ENCODE measurements at places on chromosomes 12 and 14.
A peak's percentile ranks its signal among the peaks of the same experiment; 100 is the strongest.

DNA sequence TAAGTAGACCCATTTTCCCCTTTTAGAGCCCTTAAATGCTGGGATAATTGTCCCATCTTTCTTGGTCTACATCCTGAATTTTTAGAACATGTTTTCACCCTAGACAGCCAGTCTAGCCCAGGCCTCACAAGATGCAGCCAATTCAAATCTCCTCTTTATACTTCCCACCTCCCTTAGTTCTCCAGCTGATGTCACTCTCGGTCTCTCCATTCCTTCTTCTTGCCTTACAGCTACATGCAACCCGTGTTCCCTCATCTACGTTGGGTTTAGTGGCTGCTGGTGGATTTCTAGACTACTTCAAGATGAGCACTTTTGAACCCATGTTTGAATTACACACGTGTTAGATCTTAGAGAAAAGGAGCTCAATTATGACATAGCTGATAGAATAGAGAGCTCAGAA, 132.0 kb downstream of the PPM1H start:
- no peak for DNase-seq

GRCh38 chr12:127556231-127556886, 710.6 kb upstream of the TMEM132C start:
- no peak for DNase-seq

DNA sequence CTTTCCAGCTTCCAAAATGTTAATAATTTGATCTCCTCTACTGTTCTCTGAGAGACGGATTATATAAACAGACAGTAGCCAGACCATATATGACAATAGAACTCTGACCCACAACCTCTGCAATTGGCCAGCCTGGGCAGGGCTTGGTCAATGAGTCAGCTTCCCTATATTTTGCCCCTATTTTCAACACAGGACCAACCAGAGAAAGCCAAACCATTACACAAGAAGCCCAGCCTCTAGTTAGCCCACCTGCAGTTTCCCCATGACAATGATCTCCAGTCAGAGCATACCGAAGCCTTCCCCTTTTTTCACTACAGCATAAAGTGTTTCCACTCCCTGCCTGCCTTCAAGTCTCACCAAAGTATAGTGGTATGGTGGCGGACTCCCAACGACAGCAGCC, 7.6 kb upstream of the EXD2 start:
- peak; percentile 51 for DNase-seq

- DNase-seq: no peak
Measured at GRCh38 chr14:55505846-55506245, 65.4 kb upstream of the TBPL2 start.

- DNase-seq: peak; percentile 87
Measured at GRCh38 chr12:122190842-122191668, 8.1 kb downstream of the LRRC43 start.

DNA sequence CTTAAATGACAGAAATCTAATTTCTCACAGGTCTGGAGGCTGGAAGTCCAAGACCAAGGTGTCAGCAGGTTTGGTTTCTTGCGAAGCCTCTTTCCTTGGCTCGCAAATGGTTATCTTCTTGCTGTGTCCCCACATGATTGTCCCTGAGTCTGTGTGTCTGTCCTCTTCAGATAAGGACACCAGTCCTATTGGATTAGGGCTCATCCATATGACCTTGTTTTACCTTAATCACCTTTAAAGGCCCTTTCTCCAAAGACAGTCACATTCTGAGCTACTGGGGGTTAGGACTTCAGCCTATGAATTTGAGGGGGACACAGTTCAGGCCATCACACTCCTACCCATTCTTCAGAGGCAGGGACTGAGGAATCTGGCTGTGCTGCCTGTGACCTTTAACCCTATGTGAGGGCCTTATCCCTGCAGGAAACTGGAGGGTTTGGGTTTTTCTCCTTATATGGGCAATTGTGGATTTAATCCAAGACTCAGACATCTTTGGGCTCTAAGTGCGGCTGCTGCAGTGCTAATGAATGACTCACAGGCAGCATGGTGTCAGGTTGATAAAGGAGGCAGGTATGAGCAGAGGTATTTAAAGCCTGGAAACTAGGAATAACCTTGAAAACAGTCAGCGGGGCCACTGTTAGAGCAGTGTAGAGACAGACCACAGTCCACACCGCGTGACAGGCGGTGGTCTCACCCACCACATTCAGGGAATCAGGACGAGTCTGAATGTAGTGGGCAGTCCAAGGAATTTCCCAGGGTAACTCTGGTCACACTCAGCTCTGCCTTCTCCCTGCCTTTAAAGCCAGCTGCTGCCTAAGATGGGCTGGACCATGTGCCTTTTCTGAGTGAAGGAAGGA, 10.2 kb downstream of the TPCN1 start:
- DNase-seq: peak; percentile 84

DNA sequence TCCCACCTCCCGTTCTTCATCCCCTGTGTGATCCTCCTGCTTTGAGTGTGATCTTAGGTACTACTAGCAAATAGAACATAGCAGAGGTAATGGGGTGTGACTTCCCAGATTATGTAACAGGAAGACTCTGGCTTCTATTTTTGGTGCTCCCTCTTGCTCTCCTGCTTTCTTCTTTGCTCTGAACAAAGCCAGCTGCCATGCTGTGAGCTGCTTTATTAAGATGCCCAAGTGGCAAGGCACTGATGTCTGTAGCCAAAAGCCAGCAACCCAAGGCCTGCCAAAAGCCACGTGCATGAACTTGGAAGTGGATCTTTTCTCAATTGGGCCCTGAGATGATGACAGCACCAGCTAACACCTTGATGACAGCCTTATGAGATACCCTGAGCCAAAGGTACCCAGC, 5.8 kb upstream of the MFAP5 start:
- DNase-seq: no peak

GRCh38 chr14:22084393-22085281, 411.0 kb upstream of the OR4E1 start:
- DNase-seq: peak; percentile 7

- no peak for DNase-seq
Measured at GRCh38 chr12:32589165-32589865, 89.8 kb upstream of the DNM1L start.

- DNase-seq: no peak
Measured at GRCh38 chr14:61185534-61185933, 95.6 kb downstream of the TMEM30B start.

- DNase-seq: no peak
Measured at GRCh38 chr12:25401547-25402345, 151.0 kb upstream of the KRAS start.

DNA sequence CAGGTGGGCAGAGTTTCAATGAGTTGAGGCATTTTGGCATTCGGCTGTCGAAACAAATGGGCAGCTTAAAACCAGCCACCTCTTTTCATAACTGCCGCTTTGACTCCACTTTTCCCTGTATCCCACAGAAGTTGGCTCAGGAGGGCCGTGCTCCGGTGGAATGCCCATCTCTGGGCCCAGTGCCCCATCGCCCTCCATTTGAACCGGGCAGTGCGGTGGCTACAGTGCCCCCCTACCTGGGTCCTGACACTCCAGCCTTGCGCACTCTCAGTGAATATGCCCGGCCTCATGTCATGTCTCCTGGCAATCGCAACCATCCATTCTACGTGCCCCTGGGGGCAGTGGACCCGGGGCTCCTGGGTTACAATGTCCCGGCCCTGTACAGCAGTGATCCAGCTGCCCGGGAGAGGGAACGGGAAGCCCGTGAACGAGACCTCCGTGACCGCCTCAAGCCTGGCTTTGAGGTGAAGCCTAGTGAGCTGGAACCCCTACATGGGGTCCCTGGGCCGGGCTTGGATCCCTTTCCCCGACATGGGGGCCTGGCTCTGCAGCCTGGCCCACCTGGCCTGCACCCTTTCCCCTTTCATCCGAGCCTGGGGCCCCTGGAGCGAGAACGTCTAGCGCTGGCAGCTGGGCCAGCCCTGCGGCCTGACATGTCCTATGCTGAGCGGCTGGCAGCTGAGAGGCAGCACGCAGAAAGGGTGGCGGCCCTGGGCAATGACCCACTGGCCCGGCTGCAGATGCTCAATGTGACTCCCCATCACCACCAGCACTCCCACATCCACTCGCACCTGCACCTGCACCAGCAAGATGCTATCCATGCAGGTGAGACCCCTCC, 5.0 kb upstream of the RNU7-1 start:
- no peak for DNase-seq

GRCh38 chr14:92900660-92901059, 22.3 kb upstream of the CHGA start:
- no peak for DNase-seq

DNA sequence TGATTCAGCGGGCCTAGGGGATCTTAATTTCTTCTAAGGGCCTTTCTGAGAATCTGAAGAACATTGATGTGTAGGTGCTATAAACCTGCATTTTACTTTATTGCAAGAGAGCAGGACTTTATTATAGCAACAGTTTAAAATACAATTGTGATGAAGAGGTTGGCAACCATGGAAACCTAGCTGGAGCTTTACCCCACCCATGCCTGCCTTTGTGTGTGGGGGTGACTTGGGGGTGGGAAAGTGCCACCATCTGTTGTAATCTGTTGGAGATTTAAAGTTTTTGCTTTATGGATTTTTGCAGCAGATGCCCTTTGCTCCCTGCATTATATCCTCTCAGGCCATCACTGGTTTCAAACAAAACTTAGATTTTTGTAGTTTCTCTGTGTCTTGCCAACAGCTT, 64.6 kb downstream of the ATG14 start:
- DNase-seq: no peak

Data from ELF-1 (cell line).